ENCODE measurements at places on chromosomes 4 and X.

DNA sequence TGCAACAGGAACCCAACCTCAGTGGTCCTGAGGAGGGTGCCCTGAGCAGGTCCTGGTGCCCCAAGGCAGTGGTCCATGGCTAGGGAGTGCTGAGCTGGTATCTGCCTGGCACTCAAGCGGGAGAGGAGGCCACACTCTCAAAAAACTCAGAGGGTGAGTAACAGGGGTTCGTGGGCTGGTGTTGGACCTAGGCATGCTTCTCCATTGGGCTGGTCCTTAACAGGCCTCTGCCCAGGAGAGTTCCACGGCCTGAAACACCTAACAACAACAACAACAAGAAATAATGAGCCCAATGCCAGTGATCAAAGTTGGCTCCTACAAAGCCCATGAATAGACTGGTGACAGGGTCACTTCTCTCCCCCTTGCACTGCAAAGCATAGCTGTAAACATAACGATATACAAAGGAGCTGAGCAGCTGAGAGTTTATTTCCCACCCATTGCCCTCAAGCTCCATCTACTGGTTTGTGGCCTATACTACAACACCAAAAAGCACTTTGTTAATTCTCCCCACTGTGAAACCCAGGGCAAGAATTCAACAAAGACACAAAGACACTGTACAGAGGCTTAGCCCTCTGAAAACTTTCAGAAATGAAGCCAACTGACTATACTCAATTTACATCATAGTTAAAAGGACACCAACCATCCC is 736.1 kb upstream of the ADGRL3 start:
- no peak for DNase-seq

DNA sequence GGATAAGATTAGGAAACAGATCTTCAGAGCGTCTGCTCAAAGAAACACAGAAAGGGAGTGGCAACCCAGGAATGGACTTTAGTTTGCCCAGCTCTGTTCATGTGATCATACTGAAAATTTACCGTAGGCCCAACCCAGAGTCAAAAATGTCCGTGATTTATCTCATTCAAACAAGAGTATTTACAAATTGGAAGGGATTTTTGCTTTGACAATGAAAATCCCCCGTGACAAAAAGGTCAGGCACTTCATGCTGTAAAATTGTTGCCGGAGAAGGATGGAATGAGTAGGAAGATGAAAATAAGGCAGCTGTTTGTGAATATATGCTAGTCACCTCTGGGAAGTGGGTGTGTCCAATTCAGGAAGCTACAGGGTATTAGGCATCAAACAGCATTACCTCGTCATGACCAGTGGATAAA is 1.2 kb downstream of the SULT1B1 start:
- no peak for DNase-seq

- DNase-seq: no peak
Measured at GRCh38 chrX:40281336-40282005, 183.7 kb upstream of the BCOR start.

- no peak for DNase-seq
Measured at GRCh38 chr4:128068918-128069317, 7.8 kb downstream of the LARP1B start.

DNA sequence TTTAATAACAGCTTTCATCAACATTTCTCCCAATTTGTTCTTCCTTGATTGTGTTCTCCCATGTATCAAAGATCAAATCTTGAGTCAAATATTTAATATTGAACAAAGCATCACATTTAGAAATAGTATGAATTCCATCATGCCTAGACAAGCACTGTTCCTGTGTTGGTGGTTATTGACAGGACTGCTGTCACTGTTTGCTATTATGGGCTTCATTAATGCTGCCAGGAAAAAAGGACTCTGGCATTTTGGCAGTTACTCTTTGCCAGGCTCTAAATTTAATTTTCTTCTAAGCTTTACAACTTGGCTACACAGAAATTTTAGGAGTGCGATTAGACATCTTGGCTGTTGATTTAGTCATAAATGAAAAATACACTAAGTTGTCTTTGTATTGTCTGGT is 295.9 kb upstream of the NRK start:
- DNase-seq: no peak

DNA sequence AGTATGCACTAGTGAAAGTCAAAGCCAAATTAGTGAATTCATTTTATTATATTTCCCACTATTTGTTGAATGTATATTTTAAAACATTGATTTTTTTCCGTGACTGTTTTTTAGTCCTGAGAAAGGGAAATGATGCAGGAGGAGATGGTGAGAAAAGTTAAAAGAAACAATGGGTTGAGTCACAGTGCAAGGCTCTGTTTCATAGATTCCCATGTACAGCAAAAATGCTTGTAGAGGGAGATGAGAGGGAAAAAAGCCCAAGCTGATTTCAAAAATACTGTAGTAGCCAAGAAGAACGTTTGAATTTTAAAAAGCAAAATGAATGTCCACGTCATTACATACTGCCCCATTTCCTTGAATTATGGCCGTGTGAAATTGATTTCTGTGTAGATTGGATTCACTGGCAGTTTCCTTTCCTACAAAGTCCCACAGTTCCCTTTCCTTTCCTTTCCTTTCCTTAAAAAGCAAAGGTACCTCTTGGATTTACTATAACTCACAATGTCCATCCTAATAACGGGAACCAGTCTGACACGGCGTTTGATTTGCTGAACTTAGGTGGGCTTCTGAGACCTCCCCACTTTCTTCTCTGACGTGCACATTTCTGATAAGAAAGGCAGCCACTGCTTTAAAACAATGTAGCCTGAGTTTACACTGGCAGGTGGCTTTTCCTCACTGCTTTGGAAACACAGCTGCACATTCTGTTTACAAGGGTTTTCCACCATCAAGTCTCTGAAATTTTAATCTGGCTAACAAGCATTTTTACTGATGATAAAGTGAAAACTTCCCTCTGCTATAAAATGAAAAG is 63.7 kb downstream of the SPCS3 start:
- DNase-seq: no peak

DNA sequence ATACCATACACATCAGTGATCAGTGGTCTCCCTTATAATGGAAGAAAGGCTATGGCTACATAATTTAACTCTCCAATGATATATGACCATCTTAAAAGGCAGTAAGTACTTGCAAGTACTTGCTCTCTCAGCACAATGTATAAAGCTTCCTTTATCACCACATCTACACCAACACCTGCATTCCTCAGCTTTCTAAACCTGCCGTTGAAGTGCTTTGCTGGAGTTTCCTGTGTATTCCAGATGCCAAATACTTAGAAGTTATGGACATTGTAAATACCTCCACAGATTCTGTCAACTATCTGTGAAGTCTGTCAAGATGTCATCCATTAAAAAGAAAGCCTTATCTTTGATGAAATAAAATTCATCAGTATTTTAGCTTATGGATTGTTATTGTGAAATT is 335.0 kb upstream of the GALNTL6 start:
- no peak for DNase-seq

DNA sequence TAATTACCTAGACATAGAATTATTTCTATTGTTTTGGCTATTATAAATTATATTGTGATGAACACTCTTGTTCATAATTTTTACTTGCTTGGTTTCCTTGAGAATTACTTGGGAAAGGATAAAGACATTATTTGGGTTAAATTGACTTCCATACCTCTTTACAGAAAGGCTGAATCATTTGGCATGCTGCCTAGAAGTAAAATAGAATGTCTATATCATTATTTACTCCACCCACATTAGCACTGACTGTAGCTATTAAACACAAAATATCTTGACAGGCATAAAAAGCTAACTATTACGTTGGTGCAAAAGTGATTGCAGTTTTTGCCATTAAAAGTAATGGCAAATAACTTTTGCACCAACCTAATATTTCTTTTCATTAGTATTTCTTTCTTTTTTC is 29.7 kb upstream of the ADH6 start:
- DNase-seq: no peak

- DNase-seq: no peak
Measured at GRCh38 chr4:173424899-173425805, 26.2 kb upstream of the SCRG1 start.

DNA sequence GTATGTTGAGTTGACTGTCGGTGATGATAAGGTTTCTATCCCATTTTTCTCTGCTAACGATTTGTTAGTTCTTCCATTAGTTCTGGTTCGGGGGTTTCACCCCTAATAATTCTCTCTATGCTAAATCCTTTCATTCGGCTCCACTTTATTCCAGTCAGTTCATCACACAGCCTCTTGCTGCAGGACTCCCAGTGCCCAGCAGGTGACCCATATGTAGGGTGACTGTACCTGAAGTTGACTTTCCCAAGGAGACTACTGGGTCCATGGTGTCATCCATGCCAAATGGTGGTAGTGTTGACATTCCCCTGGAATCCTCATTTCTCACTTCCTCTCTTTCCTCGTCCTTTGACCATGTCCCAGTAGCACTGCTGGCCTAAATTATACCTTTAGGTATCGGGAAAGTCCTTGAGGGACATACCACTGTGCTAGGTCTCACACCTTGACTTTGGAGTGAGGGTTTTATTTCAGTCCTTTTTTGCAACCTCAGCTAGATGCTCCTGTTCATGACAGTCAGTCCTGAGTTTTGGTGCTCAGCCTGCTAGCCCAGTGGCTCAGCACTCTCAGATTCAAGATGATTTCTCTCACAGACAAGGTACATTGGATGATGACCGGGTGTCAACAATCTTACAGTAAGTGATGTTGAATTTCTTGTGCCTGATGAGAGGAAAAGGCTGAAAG is 105.1 kb upstream of the ARHGAP24 start:
- DNase-seq: no peak

DNA sequence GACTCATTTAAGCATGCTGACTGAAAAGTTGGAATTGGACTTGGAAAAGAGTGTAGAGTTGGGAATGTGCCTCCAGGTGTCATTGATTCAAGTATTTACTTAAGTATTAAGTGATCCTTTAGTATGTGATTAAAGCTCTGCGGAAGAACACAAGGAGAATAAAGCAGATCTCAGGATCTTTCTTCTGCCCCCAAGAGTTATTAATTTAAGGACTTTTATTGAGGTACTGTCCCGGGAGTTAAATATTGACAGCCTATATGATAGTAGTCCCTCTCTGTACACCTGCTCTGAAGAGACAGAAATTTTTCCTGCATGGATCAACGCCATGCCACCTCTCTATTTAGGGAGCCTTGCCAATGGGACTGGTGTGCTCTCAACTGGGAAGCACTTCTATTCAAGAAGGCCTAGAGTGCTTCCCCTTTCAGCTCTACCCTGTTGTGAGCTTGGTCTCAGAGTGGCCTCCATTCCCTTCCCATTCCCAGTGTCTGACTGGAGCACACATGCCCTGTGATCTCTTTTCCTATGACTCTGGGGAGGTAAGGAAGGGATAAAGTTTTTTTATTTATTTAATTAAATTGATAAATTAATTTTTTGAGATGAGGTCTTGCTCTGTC is 75.9 kb downstream of the SHISA3 start:
- DNase-seq: no peak

- DNase-seq: no peak
Measured at GRCh38 chr4:2478229-2478628, 9.3 kb downstream of the RNF4 start.

DNA sequence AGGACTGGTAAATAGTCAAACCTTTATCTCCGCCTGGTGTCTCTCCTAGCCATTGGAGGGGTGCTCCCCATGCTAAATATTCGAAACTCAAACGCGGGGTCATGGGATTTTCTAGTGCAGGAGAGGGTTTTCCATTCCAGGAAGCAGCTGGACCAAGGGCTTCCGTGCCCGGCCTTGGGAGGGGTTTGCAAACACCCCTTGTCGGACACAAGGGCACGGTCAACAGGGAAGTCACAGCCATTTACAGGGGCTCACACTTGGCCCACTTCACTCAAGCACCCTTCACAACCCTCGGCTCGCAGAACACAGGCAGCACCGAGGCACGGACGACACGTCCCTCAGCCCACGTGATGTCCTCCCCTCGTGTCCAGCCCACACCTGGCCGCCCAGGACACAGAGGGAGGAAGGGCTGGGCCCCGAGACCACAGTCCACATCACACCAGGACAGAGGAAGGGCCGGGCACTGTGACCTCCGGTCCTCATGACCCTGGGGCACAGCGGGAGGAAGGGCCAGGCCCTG is 10.3 kb upstream of the PLCXD1 start:
- no peak for DNase-seq

Data from GM18507 (cell line).